ENCODE measurements at places on chromosomes 11 and 22. TPM values are rescaled to one million over a fixed set of nuclear protein-coding genes. Genes with fewer than 3 reads are reported as not detected.

DNA sequence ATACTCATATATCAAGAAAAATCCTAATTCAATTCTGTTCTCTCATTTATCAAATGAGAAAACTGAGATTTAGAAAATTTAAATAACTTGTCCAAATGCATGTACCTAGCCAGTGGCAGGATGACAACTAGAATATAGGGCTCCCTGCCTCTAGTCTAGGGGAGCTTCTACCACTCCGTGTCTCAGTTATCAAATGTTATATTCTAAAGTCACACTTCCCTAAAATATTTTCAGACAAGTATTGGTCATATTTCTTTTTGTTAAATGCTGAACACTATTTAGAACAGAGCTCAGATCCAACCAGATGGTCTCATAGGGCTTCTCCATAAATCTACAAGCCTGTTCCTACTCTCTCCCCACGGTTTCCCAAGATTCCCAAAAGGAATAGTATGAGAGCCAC, 26.3 kb downstream of the KCNJ1 start:
- no peak for DNase-seq

DNA sequence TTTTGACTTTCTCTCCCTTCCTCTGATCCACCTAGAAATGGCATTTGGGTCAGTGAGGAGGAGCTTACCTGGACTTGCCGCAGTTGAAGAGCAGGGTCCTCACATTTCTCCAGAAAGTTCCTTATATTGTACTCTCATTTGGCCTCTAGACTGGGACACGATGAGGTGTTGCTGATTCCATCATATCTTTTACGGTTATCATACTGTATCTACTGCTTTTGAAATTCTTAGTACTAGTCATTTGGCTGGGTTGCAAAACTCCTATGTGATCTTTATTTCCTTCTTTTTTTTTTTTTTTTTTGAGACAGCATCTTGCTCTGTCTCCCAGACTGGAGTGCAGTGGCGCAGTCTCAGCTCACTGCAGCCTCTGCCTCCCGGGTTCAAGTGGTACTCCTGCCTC, 58.7 kb upstream of the FAM181B start:
- DNase-seq, result no peak

GRCh38 chr22:49033616-49034015, 794.1 kb downstream of the BRD1 start:
- no peak for DNase-seq

GRCh38 chr11:17859552-17859951, 125.0 kb downstream of the KCNC1 start:
- DNase-seq, result no peak

DNA sequence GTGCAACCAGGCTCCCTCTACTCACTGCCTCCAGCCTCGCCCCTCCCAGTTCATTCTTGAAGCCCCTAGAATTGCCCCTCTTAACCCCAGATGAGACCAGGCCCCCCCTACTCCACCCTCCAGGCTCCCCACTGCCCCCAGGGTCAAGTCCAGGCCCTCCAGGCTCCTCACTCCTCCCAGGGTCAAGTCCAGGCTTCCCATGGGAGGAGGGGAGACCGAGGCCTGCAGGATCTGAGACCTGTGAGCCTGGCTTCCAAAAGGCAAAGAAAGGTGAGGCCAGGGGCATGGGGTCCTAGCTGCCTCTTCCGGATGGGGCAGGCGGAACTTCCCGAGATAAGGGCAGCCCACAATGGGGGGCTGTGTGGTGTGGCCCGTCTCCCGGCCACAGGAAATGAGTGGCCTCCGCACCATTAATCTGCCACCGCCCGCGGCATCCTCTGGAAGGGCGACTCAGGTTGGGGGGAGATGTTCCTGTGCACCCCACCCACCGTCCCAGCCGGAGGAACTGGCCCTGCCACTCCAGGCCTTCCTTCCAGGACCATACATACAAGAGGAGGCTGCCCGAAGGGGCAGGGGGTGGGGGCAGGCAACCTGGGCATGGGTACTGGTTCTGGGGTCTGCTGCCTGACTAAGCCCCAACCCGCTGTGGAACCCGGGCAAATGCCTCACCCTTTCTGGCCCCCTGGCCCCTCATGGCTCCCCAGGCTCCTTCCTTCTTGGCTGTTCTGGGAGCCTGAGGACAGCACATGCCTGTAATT, 35.1 kb upstream of the WNT11 start:
- DNase-seq, result no peak

GRCh38 chr11:64499261-64500004, 91.6 kb upstream of the SLC22A12 start:
- DNase-seq, result no peak

GRCh38 chr11:102985850-102986249, 30.3 kb upstream of the MMP13 start:
- DNase-seq, result no peak

- no peak for DNase-seq
Measured at GRCh38 chr11:131829725-131830124, 459.3 kb downstream of the NTM start.

DNA sequence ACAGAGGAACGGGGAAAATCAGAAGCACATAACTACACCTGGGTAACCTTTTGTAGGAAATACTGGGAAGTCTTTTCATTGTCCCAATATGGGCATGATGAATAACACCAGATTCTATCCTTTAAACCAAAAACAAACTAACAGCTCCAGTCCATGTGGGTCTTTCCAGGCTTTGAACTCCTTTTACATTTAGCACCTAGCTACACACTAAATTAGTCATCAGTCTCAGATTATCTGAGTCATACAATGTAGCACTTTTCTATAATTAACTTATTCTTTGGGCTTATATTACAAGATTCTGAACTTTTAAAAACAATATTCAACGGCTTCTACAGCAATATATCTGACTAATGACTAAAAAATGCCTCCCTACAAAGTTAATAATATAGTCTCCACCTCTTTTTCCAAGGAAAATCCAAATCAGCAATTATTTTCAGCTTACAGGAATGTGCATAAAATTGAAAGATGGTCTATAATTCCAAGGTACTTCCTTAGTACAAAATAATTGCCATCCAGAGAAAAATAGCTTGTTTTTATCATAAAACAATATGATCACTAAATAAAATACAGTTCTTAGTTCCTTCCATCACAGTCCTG, 26.3 kb downstream of the STK33 start:
- peak; percentile 6 for DNase-seq

- no peak for DNase-seq
Measured at GRCh38 chr11:21511835-21512440, 680.9 kb upstream of the ANO5 start.

DNA sequence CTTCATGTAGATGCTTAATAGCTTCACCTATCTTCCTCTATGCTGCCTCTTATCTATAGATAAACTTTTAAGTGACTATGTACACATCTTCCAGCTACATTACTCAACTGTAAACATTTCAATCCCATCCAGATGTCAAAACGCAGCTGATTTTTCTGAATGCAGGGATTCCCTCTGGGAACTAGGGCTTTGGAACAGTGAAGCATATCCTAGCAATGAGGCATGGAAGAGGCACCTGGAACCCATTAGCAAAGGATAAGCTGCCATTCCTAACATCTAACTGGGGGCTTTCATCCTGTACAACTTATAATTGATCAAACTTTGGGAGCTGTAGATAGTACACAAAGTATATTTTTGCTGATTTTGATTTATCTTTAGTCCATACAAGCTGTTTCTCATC, 40.8 kb upstream of the OPCML start:
- no peak for DNase-seq

DNA sequence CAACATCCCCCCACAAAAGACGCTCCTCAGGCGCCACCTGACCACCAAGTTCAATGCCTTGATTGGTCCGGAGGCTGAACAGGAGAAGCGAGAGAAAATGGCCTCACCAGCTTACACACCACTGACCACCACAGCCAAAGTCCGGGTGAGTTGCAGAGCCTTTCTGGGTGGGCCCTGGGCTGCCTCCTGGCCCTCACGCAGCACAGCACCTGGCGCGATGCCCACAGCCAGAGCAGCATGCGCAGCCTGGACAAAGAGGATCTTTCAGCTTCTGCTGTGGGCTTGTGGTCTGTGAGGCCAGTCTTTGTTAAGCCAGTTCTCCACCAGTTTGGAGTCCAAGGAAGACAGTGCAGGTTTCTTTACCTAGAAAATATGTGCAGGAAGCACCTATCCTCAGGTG, 21.6 kb downstream of the CYB5R2 start:
- DNase-seq, result no peak

- no peak for DNase-seq
Measured at GRCh38 chr11:102868339-102868738, 6.4 kb downstream of the MMP12 start.

DNA sequence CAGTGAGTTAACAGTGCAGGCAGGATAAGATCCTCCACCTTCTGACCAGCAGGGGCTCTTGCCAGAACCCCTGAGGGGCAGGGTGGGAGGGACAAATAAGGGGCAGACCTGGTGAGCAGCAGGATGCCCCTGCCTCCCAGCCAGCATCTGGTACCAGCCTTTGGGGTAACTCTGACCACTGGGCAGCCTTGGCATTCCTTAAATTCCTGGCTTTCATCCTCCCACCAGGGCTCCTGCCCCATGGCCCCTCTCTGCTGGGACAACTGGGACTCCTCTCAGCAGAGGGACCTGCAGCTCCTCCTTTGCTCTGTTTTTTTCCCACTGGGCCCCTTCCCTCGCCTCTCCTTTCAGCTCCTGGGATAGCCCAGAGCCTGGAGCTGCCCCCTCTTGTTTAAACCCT, 98.0 kb upstream of the CD82 start:
- no peak for DNase-seq

DNA sequence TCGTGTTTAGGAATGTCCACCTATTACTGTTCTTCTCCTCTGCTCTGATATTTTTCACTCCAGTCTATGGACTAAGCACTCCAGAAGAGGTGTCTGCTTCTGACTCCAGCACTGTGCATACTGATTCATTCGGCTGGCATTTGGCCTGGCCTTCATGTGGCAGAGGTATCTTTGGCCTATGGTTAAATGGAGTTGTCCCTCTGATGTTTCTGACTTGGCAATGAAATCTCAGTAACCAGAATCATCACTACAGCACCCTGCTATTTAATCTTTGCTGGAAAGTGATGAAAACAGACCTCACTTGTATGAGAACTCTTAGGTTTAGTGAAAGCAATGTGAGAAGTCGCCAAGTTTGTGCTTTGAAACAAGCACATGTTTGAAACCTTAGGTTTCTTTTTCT, 155.2 kb downstream of the MAML2 start:
- DNase-seq, result peak; percentile 66

DNA sequence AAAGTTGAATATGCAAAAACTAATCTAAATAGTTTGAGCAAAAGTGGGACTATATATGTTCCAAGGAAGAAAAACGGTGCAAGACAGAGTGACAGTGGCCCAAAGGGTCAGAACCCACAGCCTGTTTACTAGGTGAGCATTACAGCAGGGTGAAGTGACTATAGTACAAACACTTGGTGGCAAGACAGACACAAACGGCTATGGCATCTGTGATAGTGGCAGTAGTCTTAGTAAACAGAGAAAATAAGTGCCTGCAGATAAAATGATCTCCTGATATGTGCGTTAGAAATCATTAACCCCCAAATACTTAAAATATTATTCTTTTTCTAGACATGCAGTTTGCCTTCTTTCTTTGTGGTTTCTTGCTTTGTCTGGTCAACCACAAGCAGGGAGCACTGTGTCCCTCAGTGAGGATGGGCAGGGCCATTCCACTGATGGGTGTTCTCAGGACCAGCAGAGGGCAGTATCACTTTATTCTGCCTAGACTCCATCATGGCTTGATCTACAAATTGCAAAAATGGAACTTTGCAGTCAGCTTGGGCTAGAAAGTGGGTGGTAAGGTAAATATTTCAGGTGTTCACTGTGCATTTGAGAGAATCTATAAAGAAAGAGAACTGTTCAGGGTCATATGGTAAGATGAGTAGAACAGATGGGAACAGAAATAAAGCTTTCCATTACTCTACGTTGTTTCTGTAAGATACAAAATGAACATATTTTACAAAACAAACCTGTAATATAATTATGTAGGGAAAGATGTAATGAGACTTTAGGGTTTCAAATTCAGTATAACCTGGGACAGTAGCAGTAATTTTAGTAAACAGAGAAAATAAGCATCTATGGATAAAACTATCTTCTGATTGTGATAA, 198.2 kb downstream of the SWAP70 start:
- peak; percentile 73 for DNase-seq

DNA sequence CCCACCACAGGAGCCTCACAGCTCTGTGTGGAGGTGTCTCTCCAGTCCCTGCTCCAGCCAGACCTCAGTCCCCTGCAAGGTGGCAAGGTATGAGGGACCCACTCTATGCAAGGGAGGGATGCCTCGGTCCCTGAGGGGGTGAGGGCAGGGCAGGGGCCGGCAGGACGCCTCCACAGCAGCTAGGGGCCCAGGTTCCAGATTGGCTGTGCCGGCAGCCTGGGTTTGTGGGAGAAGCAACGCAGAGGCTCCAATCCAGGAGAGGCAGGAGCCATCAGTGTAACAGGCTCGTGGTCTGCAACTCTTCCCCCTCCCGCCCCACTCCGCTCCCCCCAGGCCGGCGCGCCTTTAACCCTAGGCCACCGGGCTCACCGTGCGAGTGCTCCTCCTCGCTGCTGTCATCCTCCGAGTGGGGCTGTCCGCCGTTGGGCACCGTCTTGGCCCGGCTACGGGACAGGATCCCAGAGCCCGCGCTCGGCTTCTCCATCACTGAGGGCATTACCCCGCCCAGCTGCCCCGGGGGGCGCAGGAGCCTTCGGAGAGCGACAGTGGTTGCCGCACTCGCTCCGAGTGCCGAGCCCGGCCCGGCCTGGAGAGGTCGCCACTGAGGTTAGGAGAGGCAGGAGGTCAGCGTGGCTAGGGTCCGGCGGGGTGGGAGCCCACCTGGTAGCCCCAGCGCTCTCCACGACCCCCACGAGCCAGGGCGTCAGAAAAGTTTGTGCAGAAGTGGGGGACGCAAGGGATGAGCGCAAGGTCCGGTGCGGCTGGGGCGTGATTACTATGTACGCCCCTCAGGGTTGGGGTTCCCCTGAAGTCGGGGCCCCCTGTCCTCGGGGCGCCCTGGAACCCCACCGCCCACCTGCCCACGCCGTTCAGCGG, 765 bp downstream of the RCOR2 start:
- DNase-seq, result peak; percentile 79

DNA sequence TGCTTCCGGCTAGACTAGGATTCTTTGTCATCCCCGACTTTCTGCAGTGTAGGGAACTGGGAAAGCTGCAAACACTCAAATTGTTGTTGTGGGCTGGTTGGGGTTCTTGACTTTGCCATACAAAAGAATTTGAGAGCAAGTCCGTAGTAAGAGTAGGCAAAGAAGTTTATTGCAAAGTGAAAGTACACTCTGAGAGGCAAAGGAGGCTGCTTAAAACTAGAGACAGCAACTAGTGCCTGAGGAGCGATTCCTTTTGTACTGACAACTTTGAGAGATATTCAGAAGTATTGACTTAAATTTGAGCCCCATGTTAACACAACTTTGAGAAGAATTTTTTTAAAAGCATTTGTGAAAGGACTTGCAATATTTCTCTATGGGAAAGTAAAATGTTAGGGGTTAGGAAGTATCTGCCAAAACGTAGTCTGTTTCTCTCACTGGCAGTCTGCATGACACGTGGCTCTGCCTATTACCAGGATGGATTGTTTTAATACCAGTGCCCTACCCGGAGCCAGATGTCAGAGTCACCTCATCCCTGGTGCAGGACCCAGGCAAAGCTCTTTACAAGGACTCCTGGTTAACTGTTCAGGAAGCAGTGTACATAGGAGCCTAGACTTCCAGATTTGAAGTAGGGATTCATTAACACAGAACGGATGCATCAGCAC, 85.0 kb upstream of the CLPB start:
- DNase-seq, result no peak

Gene DSCAML1
- not detected for total RNA-seq

Gene TMEM41B
- 27.2 TPM for total RNA-seq

Gene MUC5B
- not detected for total RNA-seq

Gene LYVE1
- not detected for total RNA-seq

Gene HBG2
- not detected for total RNA-seq

Gene TPP1
- 6.8 TPM for total RNA-seq

Gene MUC5AC
- not detected for total RNA-seq

Gene OR5I1
- not detected for total RNA-seq

Gene RAG2
- total RNA-seq, result not detected

Gene TSPAN18
- total RNA-seq, result not detected

Gene TOMT
- total RNA-seq, result not detected
